CD4-positive, alpha-beta T cell treated with Interleukin-2 at 100 ng/mL for 4 hours (primary cell): ENCODE measurements at places on chromosomes 16 and 17.

- no peak for DNase-seq
Observed at GRCh38 chr16:50121278-50121677, 31.8 kb upstream of the TENT4B start.

DNA sequence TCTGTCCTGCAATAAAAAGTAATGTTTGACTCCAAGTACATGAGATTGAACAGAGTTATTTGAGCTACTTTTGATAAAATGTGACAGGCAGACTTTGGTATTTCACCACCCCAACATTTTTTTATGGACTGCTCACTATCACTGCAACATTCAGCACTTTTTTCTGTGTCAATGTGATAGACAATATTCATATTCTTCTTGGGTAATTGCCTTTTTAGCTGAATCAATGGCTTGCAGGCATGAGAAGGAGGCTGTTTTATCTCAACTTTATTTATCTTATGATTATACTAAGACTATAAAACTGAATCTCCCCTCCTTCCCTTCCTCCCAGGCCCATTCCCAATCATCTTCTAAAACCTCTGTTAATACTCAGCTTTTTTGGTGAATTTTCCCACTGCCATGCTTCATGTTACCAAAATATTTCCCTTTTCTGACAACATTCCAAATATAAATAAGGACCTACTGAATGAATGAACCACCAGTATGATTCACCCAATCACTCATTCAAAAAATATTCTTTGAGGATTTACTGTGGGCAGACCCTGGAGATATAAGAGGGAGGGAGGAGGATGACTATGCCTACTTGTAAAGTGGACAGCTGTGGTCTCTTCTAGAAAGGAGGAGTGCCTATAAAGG lies 67.6 kb downstream of the CDH13 start:
- DNase-seq, result no peak

- DNase-seq, result no peak
Observed at GRCh38 chr17:70157151-70157550, 12.2 kb upstream of the KCNJ2 start.

GRCh38 chr17:77916703-77917481 lies 41.6 kb upstream of the TNRC6C start:
- peak; percentile 16 for DNase-seq

- no peak for DNase-seq
Observed at GRCh38 chr16:66427871-66428681, 981 bp downstream of the BEAN1 start.

- no peak for DNase-seq
Observed at GRCh38 chr16:21117567-21117966, 33.1 kb downstream of the DNAH3 start.

DNA sequence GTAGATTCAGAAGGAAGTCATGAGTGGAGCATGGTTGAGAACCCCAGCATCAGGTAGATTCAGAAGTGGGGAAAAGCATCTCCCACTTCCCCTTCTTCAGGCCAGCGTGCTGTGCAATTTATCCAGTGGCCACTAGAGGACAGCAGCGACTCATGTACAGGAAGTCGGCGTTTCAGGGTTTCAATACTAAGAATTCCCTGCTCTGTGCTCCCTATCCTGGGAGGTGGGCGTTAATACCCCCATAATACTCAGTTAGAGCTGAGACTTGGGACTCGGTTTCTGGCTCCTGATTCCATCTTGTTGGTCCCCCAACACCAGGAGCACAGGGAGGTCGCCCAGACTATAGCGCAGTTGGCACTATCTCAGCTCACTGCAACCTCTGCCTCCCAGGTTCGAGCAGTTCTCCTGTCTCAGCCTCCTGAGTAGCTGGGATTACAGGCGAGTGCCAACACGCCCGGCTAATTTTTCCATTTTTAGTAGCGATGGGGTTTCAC lies 75.3 kb upstream of the AMZ2 start:
- DNase-seq, result peak; percentile 82

- DNase-seq, result peak; percentile 56
Observed at GRCh38 chr16:87324411-87325275, 7.5 kb upstream of the C16orf95 start.

GRCh38 chr16:53131050-53131362 lies 76.2 kb downstream of the CHD9 start:
- DNase-seq, result no peak

DNA sequence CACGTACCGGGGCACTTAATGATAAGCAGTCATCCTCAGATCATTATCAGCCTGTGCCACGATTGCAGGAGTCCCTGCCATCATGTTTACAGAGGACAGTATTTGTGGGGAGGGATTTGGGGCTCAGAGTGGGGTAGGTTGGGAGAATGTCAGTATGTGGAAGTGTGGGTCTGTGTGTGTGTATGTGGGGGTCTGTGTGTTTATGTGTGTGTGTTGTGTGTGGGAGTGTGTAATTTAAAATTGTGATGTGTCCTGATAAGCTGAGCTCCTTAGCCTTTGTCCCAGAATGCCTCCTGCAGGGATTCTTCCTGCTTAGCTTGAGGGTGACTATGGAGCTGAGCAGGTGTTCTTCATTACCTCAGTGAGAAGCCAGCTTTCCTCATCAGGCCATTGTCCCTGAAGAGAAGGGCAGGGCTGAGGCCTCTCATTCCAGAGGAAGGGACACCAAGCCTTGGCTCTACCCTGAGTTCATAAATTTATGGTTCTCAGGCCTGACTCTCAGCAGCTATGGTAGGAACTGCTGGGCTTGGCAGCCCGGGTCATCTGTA lies 13.5 kb upstream of the EFCAB13 start:
- no peak for DNase-seq

DNA sequence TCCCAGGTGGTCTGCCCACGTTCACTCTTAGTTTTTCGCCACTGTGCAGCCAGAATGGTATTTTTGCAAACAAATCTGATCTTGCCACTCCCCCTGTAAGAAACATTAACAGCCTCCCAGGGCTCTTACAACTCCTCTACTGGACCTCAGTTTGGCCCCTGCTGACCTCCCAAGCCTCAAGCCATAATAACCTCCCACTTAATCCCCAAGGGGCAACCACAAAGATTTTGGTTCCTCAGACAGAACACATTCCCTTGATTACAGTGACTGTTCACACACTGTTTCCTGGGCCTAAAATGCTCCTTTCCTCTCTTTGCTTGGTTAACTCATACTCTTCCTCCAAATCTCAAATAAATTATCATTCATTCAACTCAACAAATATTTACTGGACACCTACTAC lies 21.5 kb upstream of the CD300E start:
- no peak for DNase-seq

GRCh38 chr16:86138121-86139085 lies 239.4 kb downstream of the IRF8 start:
- no peak for DNase-seq

- DNase-seq, result no peak
Observed at GRCh38 chr16:89023621-89024511, 46.9 kb upstream of the CBFA2T3 start.

GRCh38 chr17:3656755-3657587 lies 11.4 kb downstream of the TAX1BP3 start:
- no peak for DNase-seq

- no peak for DNase-seq
Observed at GRCh38 chr16:82628711-82629110, 1.9 kb downstream of the CDH13 start.

- no peak for DNase-seq
Observed at GRCh38 chr17:1325766-1326165, 46.3 kb downstream of the TRARG1 start.

- no peak for DNase-seq
Observed at GRCh38 chr16:30335598-30336474, 19.3 kb downstream of the CD2BP2 start.
